ENCODE measurements at places on chromosomes 7 and 10.

- no peak for DNase-seq
Measured at GRCh38 chr10:89516149-89516832, 19.1 kb downstream of the SLC16A12 start.

DNA sequence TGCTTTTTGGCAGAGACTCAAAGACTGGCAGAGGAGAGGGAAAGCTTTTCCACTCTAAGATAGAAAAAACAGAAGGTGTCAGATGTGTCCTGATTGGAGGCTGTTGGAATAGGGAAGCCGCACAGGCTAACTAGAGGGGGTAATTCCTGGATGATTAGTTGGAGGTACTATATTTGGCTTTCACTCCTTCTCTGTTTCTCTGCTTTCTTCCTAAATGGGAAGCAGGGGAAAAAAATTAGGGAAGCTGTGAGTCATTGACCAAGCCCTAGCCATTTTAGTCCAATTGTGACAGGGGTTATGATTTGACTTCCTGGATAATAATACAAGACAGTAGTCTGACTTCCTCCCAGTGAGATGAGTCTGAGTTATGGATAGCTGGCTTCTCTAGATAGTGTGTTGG, 475.2 kb upstream of the CELF2 start:
- DNase-seq: no peak

GRCh38 chr7:42934291-42934690, 2.1 kb downstream of the MRPL32 start:
- DNase-seq: no peak

- DNase-seq: no peak
Measured at GRCh38 chr7:13898957-13899670, 90.4 kb downstream of the ETV1 start.

GRCh38 chr7:43649755-43650274, 66.9 kb downstream of the STK17A start:
- no peak for DNase-seq

DNA sequence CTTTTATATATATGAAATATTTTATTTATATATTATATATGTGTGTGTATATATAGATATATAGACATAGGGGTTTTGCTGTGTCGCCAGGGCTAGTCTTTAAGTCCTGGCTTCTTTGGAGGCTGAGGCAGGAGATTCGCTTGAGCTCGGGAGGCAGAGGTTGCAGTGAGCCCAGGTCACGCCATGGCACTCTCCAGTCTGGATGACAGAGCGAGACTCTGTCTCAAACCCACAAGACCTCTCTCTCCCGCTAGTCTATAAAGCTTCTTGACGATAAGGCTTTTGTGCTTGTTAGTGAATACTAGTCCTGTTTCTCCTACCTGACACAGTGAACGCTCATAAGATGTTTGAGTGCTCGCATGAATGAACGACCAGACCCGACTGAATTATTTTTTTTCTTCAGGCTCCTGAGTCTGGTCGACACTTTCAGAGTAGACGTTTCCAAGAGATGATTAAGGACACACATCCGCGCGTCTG, 577 bp upstream of the DDX21 start:
- DNase-seq: no peak

GRCh38 chr10:101570428-101571270, 17.4 kb downstream of the POLL start:
- no peak for DNase-seq

DNA sequence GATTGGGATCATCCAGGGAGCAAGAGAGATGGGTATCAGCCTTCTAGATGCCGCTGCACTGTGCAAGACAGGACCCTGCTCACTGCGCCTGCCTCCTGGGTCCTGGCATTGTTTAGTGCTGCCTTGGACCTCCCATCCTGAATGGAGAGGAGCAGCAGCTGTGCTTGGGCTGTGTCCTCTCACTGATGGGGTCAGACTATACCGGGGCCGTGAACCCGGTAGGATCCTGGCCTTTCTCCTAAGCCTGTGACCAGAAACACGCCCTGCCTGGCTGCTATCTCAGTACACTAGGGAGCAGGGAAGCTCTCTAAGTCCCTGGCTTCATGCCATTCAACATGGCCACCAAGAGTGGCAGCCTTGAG, 309.4 kb upstream of the ZNF32 start:
- DNase-seq: no peak

DNA sequence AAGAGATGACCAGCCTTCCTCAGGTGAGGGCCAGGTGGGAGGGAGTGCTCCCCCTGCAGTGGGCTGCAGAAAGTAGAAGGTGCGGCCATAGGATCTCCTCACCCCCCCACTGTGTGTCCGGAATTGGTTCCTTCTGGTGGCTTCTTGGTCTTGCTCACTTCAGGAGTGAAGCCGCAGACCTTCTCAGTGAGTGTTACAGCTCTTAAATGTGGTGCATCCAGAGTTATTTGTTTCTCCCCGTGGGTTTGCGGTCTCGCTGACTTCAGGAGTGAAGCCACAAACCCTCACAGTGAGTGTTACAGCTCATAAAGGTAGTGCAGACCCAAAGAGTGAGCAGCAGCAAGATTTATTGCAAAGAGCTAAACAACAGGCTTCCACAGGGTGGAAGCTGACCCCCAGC, 90.3 kb upstream of the NPS start:
- no peak for DNase-seq

GRCh38 chr10:88791924-88792323, 10.6 kb upstream of the LIPM start:
- DNase-seq: no peak

DNA sequence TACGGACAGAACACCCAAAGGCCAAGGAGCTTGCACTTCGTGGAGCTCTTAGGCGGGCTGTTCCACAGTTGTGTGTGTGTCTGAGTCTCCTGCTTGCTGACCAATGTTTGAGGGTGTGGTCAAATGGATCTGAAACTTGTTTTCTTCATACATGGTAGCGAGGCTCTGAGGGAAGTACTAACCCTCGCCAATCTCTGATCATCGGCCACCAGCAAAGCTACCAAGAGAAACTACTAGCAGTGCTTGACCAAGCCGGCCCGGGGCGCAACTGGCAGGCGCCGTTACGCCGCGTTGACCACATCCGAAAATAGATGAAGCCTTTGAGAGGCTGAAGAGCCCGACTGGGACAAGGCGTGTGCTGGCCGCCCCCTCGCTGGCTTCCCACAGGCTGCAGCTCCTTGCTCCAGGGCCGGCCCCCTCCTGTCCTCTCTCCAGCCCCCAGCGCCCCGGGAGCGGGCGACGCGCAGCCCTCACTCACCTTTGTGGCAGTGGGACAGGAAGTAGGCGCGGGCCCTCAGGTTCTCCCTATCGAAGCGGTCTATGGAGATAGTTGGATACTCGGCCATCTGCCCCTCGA, 384 bp downstream of the DCLRE1C start:
- peak; percentile 16 for DNase-seq

GRCh38 chr7:129924602-129925001, 28.2 kb downstream of the UBE2H start:
- DNase-seq: no peak

- DNase-seq: no peak
Measured at GRCh38 chr7:120412139-120413050, 139.4 kb downstream of the KCND2 start.

DNA sequence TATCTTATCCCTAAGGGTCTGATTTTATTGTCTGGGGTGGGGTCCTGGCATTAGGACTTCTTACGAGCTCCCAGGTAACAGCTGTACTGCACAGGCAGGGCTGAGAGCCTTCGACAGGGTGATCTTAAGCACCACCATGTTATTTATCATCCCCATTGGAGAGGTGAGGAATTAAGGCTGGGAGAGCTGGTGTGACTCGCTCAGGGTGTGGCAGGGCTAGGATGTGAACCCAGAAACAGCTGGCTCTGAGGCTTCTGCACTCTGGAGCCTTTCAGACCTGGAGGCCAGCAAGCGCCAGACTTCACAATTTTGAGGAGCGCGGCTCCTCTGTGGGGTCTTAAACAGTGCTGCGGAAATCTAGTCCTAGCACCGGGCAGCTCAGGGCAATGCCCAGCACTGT, 27.4 kb upstream of the NDST2 start:
- DNase-seq: no peak

DNA sequence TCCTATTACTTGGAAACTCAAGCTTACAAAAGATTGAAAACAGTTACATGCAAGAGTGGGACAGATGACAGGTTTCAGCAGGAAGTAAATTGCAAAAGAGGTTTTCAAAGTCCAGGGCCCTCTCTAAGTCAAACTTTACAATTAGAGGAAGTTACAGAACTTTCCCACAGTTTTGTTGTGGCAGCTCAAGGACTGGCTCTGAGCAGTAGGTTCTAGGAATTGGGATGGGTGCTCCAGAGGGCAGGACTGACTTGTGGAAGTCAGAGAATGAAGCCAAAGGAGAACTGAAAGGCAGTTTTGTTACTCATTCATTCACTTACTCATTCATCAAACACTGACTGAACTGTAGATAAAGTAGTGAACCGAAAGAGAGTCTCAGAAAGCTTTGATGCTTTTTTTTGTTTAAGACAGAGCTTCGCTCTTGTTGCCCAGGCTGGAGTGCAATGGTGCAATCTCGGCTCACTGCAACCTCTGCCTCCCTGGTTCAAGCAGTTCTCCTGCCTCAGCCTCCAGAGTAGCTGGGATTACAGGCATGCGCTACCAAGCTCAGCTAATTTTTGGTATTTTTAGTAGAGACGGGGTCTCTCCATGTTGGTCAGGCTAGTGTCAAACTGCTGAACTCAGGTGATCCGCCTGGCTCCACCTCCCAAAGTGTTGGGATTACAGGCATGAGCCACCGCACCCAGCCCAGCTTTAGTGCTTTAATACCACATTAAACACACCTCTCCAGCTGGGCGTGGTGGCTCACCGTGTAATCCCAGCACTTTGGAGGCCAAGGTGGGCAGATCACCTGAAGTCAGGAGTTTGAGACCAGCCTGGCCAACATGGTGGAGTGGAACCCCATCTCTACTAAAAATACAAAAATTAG, 66.8 kb upstream of the CCNJ start:
- no peak for DNase-seq

DNA sequence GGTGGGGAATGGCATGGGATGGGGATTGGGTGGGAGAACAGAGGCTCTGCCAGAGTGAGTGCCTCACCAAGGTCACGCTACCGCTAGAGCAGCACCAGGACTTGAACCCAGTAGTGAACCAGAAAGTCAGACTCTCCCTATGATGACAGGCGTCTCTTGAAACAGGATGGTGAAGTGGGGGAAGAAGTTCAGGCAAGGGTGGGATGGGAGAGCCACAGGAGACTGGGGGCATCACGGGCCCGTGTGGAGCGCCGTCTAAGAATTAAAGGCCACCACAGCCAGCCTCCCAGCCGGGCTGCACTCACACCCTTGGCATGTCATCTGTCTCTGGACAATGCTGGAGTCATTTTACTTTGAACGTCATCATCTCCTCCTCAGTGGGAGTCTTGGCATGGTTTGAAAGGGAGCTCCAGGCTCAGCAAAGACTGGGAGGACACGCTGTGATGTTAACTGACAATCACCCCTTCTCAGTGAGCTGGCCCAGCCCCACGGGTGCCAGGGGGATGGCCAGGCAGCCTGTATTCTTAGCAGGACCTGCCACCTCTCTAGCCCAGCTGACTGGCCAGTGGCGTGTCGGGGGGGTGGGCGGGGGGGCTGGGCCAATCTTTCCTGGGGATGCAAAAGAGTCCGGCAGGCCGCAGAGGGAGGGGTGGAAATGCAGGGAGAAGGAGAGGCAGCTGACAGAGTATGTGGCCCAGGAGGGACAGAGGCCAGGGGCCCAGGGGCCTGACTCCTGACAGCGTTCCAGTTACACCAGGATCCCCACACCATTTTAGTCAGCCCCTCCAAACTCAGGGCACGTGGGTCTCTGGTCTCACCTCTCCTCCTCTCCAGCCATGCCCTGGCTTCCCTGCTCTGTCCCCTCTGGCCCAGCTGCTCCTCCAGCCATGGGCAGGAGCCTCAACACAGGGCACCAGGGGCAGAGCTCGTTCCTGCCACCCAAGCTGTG, 96.2 kb downstream of the VOPP1 start:
- DNase-seq: no peak

GRCh38 chr7:68143345-68143744, 1146.7 kb downstream of the TYW1 start:
- DNase-seq: no peak

DNA sequence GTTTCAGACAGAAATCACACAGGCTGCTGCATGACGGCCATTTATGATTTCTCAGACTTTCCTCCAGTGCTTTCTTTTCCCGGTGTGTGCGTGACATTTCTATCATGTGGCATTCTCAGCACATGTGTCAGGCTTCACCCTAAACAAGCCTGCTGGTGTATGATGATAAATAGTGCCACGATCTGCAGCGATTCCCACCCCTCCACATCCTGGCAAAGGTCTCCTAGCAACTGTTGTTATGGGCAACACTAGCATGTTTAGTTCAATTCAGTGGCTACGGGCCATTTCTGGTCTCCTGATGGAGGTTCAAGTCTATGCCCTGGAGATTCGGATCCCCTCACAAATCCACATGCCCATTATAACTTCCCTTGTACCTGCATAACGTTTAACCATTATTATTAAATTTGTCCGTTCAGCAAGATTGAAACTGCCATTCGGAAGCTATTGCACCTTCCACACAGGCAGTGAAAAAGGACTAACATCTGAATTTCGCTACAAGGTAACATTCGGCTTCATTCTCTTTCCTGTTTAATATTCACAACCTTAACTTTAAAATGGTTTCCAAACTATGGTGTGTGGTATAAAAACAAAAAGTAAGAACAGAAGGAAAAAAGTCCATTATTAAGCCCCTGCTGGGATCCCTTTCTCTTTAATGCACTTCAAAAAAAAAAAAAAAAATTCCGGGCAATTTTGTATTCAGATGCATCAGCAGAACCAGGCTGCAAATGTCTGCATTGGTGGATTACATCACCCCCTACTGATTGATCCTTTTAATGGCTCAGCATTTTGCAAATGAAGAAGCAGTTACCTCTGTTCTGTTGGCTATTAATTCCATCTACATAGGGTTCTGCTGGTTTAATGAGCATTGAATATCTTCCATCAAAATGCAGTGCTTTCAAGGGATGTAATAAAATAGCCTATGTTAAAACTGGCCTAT, 90.2 kb downstream of the FRMD4A start:
- no peak for DNase-seq

GRCh38 chr7:134548877-134549276, at the start of gene AKR1B15:
AKR1B15 (plus strand) TSS chr7:134549110; CDS start chr7:134564620, 15,510 bp downstream.
- no peak for DNase-seq

- DNase-seq: no peak
Measured at GRCh38 chr7:86958380-86958779, 101.1 kb downstream of the ELAPOR2 start.

GRCh38 chr7:159272739-159273138, 128.1 kb upstream of the VIPR2 start:
- no peak for DNase-seq
